ENCODE measurements at places on chromosomes 3 and 15.

DNA sequence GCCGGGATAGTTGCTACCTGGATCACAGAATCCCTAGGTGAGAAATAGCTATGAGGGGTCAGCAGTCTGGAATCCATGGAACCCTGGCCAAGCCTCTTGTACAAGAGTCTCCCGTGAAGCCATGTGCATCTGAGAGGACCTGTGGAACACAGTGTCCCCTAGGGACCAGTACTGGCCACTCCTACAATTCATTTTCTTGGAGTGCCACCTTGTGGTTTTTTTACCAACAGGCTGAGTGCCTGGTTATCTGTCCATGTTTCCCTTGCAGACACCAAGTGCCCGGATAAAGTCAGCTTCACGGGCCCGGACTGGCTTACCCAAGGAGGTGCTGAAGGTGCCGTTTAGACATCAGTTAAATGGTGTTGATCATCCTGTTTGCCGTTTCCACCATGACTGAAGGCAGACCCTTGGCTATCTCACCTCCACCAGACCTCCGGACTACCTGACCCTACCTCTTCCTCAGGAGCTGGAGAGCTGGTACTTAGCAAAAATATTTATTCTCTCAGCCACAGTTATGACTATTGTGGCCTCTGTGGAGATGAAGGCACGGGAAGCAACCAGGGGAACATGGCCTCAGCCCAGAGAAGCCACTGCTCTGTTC, 93.9 kb downstream of the RBPMS2 start:
- no peak for DNase-seq

GRCh38 chr3:178714925-178715832, 178.9 kb downstream of the KCNMB2 start:
- no peak for DNase-seq

- no peak for DNase-seq
Measured at GRCh38 chr3:194620196-194620595, 13.0 kb downstream of the TMEM44 start.

GRCh38 chr3:159764490-159765029, 224.1 kb upstream of the IL12A start:
- no peak for DNase-seq

- DNase-seq: no peak
Measured at GRCh38 chr3:168647582-168647981, 551.9 kb upstream of the GOLIM4 start.

GRCh38 chr3:18643281-18643680, 218.1 kb upstream of the SATB1 start:
- no peak for DNase-seq

GRCh38 chr3:18099611-18100010, 325.5 kb downstream of the SATB1 start:
- no peak for DNase-seq

GRCh38 chr15:80249973-80250372, 2.0 kb downstream of the CTXND1 start:
- no peak for DNase-seq

DNA sequence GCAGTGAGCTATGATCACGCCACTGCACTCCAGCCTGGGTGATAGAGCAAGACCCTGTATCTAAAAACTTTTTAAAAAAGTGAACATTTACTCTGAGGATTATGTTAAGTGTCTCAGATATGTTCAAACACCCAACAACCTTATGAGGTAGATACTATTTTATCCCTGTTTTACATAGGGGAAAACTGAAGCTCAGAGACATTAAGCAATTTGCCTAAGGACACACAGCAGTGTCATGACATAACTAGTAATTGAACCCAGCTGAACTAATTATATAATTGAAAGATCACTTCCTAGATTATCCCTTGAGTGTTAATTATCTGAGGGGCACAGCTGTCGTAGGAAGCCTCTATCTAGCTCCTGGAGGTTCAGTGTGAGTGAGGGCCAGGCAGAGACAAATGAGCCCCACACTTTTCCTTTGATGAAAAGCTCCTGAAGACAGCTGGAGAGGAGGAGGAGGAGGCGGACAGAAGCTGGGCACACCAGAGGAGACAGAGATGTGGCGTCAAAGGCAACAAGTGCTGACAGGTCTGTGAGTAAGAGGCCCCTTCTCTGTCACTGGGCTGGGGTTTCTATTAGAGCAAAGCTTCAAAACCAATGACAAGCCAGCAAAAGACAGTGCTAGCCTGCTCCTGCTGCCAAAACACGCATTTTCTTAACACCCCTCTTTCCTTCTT, 20.5 kb downstream of the TRH start:
- DNase-seq: no peak

- no peak for DNase-seq
Measured at GRCh38 chr3:18201315-18201714, 223.8 kb downstream of the SATB1 start.

DNA sequence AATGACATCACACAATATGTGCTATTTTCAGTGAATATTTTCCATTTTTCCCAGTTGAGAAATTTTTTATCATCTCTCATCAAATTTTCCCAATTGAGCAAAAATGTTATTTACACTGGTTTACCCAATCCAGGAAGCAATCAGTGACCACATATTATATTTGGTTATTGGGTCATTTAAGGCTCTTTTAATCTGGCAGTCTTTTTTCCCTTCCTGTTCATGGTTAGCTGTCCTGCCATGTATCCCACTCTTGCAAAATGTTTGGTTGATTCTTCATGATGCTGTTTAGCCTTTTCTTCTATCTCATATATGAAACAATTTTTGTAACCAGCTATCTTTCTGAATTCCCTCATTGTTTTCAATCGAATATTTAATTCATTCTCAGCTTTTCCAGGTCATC, 626.0 kb downstream of the RBMS3 start:
- no peak for DNase-seq

- no peak for DNase-seq
Measured at GRCh38 chr3:186359078-186359477, 3.0 kb downstream of the DGKG start.

GRCh38 chr15:80501476-80501875, 97.3 kb downstream of the ARNT2 start:
- DNase-seq: no peak

GRCh38 chr3:17802950-17803349, 60.5 kb upstream of the TBC1D5 start:
- no peak for DNase-seq

- DNase-seq: peak; percentile 29
Measured at GRCh38 chr15:52790169-52790708, at the start of gene ONECUT1. TSS of gene ONECUT1 (minus strand) at chr15:52790336. CDS start at chr15:52789884, 452 bp downstream.

GRCh38 chr3:111963424-111963823, 15.4 kb upstream of the ABHD10 start:
- DNase-seq: no peak

DNA sequence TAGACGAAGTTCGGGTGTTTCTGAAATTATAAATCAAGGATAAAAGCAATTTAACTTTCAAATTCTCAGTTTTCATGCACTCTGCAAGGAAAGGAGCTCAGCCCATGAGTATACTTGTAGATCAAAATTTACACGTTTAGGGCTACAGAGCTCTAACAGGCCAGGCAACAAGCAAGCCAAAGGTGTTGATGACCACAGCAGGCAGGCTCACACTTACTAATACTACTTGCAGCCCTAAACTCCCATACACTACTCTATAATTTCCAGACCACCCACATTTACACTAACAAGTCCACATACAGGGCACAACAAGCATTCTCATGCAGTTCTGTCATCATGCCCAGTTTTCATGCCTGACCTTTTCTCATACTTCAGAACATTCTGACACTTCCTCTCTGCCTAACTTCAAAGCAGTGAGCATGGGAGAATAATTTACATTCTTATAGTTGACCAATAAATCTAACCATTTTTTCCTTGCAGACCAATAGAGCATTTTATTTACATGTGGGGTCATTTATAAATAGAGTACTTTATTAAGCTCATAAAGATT, 124.7 kb upstream of the FRMD4B start:
- DNase-seq: no peak

- no peak for DNase-seq
Measured at GRCh38 chr3:180239939-180240338, 203.2 kb upstream of the PEX5L start.

DNA sequence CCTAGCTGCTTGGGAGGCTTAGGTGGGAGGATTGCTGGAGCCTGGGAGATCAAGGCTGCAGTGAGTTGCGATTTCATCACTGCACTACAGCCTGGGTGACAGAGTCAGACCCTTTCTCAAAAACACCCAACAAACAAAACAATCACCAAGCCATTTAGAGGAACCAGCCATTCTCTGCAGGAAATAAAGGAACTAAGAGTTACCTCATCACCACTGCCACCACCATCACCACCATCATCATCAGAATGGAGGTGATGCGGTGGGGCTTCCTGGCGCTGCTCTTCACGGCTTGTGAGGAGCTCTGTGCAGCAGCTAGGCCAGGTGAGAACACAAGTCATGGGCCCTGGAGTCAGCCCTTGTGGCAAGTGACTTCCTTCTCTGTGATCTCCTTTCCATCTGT, 37.7 kb upstream of the KLHL25 start:
- no peak for DNase-seq

DNA sequence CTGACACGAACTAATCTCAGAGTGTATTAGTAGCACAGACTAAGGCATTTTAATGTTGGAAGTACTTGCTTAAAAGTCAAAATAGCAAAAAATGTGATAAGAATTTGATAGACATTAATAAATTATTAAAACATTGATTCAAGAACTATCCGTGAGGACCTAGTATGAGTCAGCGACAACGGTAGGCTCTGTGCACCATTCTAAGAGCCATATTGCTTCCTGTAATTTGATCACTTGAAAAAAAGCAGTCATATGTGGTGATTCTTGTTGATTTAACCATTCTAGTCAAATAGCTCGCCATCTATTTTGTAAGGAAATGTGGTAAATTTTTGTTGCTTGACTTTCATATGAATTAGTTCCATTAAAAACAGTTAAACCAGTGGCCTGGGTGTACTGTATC, 534.9 kb upstream of the ARRDC4 start:
- no peak for DNase-seq

DNA sequence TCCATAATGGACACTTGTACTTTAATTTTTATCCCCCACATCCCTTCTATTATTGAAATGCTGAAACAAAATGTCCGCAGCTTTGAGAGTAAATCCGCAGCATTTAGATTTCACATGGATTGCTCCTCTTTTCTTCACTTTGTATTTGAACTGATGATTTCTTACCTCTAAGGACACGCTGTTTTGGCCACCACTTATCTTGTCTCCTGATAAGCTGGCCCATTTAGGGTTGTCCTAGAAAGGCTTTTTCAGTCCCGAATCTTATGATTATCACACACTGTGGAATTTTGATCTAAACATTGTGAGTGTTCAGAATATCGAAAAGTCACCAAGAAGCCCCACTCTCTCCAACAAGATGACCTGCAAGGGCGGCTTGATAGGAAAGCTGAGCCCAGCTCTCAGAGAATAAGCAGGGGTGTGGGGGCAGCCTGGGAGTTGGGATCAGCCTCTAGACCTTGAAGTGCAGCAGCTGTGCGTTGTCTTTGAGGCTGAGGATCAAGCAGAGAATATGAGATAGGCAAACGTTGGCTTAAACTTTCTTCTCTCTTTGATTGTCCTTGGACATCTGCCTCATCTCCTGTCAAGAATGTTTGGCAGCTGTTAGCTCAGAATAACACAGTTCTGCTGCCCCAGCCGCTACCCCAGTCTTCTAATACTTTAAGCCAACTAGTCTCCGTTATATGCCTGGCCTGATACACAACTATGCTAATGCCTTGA, 399.7 kb upstream of the NR2F2 start:
- no peak for DNase-seq

DNA sequence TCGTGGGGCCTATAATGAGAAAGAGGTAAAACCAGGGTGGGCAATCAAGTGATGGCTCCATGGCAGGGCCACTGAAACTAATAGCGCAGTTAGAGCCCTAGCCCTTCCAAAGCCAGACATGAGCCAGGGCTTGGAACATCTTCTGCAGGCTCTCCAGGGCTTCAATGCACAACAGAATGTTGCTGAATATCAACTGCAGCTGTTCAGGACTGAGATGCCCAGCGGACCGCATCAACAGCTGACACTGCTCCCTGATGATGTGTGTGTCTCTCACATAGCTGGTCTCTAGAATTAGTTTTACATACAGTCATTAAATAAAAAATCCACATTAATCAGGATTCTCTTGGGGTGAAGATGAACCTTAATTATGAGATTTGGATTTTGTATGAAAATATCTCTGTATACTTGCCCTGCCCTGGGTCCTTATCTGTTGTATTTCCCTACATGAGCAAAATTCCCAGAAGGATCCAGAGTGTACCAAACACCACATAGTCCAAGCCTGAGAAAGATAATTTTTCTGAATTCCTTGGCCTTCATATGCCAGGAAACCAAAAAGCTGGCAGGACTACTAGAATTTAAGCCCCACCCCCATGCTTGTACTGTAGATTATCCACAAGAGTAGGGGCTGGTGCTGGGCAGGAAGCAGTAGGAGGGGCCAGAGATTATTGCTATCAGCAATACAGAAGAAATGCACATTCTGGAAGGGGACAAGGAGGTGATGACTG, 7.7 kb upstream of the GOLGB1 start:
- no peak for DNase-seq

- no peak for DNase-seq
Measured at GRCh38 chr15:40052604-40053003, 13.6 kb upstream of the SRP14 start.

DNA sequence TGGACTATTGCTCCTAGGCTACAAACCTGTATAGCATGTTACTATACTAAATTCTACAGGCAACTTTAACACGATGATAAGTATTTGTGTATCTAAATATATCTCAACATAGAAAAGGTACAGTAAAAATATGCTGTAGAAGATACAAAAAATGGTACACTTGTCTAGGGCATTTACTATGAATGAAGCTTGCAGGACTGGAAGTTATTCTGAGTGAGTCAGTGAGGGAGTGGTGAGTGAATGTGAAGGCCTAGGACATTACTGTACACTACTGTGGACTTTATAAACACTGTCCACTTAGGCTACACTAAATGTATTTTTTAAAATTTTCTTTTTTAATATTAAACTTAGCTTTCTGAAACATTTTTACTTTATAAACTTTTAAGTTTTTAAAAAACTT, 140.5 kb upstream of the SGO1 start:
- DNase-seq: no peak

- no peak for DNase-seq
Measured at GRCh38 chr3:183779896-183780465, 45.4 kb downstream of the MAP6D1 start.

GRCh38 chr3:196643201-196643749, 3.8 kb downstream of the NRROS start:
- DNase-seq: peak; percentile 50

DNA sequence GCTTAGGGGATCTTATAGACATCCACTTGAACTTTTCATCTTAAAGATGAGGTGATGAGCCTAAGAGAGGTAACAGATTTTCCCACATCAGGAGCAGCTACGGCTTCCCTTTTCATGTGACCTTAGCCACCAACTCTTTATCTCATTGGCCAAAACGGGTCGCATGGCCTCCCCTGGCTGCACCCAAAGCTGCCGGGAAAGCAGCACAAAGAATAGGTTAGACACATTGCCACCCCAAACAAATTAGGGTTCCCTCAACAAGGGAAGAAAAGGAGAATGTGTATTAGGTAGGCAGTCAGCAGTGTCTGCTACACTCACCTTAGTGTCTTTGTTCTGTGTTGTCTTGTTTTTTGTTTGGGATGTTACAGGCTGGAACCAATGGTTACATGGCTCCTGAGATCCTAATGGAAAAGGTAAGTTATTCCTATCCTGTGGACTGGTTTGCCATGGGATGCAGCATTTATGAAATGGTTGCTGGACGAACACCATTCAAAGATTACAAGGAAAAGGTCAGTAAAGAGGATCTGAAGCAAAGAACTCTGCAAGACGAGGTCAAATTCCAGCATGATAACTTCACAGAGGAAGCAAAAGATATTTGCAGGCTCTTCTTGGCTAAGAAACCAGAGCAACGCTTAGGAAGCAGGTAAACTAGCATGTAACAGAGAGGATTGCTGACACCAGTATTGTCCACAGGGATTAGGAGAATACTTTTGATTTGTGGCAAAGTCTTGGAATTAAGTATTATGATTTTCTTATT, 44.2 kb downstream of the GRK7 start:
- DNase-seq: no peak

Measured in stimulated activated CD8-positive, alpha-beta memory T cell treated with anti-CD3 and anti-CD28 coated beads, Interleukin-15, amount 100 ng/mL, for 48 hours (primary cell).